Mucosa of descending colon (tissue), 3 donors: ENCODE measurements at places on chromosomes 13 and 19. TPM values are rescaled to one million over a fixed set of nuclear protein-coding genes. Genes with fewer than 3 reads are reported as not detected.

GRCh38 chr13:110062077-110062776 is 244.7 kb downstream of the COL4A1 start:
- DNase-seq: no peak

DNA sequence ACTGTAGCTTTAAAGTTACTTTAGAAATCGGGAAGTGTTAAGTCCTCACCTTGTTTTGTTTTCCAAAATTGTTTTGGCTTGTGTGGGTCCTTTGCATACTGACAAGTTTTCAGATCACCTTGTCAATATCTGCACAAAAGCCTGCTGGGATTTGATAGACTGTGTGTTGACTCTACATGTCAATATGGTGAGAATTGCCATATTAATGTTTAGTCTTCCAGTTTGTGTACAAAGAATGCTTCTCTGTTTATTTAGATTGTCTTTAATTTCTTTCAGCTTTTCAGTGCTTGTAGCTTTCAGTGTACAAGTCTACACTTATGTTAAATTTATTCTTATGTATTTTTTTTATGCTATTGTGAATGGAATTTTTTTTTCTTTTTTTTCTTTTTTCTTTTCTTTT is 50.2 kb downstream of the SIPA1L3 start:
- DNase-seq: no peak

DNA sequence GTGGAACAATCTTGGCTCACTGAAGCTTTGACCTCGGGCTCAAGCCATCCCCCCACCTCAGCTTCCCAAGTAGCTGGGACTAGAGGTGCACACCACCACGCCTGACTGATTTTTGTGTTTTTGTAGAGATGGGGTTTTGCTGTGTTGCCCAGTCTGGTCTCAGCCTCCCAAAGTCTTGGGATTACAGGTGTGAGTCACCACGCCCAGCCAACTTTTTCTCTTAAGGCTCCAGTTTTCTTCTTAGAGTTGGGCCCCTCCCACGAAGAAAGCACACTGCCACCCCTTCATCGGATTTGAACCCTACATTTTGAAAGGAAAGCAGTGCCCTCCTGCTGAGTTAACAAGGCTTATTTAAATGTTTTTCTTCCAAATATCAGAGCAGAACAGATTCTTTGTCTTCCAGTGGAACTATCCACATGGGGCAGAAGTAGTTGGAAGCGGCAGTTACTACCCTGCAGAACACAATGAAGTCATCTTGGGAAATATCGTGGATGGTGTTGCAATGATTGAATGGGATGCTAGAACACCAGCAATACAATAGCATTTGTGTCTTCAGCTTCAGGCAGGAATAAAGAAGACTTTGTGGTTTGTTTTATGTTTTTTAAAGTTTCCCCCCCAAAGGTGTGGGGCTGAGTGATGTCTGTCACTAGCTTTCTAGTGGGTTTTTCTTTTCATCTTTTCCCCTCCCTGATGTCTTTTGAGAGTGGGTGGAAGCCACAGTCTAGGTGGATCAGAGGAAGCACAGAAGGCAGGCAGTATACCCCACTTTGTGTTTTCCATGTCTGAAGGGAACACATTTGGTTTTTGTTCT is 8.9 kb downstream of the ACTN4 start:
- no peak for DNase-seq

DNA sequence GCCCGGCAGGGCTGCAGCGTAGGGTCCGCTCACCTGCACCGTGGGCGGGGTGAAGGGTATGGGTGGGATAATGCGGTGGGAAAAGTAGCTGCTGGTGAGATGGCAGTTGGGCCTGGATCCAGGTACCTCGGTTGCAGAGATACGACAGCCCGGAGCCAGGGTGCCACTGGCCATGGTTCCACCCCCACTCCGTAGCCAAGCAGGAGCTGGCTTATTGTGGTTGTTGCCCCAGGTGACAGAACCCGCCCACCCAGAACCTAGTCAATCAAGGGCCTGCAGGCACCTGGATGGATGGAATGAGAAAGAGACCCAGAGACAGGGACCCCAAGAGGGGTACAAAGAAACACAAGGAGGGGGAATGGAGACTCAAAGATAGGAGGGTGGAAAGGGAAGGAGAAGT is 3.5 kb upstream of the LHB start:
- DNase-seq: no peak

GRCh38 chr13:67086260-67086659 is 143.9 kb downstream of the PCDH9 start:
- DNase-seq: no peak

The C19orf18 gene
- 0.98 TPM for total RNA-seq

The ZNF723 gene
- not detected for total RNA-seq

GRCh38 chr13:32897296-32897695 is 118.9 kb upstream of the KL start:
- DNase-seq: no peak
